Activated CD4-positive, alpha-beta T cell treated with anti-CD3 and anti-CD28 coated beads, Interleukin-2, Interleukin-4, amounts not matched to agents 100 ng/mL and 50 ng/mL, durations not matched to agents 16 hours and 8 hours (primary cell): ENCODE measurements at places on chromosomes 6 and 20.

DNA sequence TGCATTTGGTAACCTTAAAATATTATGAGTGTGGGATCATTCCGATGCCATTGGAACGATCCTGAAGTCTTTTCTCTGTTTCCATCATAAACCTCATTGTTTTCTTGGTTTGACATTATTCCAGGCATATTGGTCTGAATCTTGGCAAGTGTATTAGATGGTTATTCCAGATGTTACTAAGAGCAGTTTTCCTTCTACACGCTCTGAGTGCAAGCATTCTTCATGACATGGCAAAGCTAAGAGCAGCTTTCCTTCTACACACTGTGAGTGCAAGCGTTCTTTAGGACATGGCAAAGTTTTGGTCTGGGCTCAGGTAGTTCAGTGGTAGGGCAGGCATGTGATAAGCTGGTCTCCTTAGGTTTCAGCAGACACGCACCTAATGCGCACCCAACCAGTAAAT lies 53.0 kb downstream of the SMOC2 start:
- no peak for DNase-seq

DNA sequence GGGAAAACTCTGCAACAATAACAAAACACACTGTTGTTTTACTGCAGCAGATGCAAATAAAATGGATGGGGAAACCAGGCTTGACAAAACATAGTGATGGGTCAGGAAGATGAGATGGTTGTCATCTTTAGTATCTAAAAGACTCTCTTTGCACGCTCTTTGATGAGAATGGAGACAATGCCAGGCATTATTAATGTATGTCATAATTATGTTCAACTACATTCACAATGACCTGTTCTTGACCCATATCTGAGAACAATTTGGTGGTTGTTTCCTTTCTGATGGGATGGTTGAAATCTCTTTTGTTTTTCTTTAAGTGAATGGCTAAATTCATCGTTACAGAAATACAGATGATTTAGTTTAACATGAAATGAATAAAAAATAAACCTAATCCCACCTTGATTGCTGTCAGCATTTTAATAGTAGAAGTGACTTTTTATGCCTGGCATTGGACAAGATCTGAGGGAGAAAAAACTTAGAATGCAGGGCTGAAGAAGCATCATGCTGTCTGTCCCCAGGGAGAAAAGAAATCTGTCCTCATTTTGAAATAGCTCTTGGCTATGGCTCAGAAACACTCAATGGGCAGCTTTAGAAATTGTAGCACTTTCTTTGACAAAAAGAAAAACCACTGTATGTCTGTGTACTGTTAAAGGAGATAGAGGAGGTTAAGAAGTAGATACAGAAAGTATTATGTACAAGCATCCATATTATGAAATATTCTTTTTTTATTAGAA lies 12.4 kb upstream of the GRIK2 start:
- DNase-seq: no peak

- no peak for DNase-seq
Measured at GRCh38 chr20:40802886-40803285, 113.8 kb upstream of the MAFB start.

DNA sequence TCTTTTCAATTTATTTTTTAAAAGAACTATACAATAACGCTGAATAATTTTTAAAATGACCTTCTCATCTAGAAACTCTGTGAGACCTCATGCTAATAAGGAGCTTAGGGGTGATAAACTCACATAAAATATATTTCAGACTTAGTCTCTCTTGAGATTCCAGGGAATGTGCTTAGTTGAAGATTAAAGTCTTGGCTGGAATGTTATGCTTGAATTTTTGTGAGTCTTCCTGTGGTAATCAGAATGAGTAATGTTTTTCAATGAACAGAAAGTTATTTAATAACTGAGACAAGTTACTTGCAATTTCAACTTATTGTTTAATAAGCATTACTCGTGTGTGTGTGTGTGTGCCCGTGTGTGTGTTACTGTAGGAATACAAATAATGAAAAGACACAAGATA lies 379.9 kb upstream of the EPHA7 start:
- DNase-seq: no peak

- no peak for DNase-seq
Measured at GRCh38 chr20:40959325-40960092, 69.1 kb upstream of the TOP1 start.

GRCh38 chr6:157541618-157542413 lies 160.8 kb downstream of the ZDHHC14 start:
- DNase-seq: no peak

DNA sequence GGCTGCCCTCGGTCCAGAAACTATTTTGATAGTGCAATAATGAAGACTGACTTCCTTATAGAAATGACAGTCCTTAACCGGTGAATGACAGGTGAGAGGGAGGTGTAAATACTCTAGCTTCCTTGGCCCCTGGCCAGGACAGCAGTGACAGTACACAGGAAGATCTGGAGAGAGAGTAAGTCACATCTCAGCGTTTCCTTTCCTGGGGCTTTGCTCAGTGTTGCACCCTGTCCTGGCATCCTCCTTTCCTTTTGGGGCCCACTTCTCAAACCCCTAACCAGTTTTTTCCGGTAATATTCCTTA lies 336.9 kb downstream of the CD83 start:
- DNase-seq: peak; percentile 40

DNA sequence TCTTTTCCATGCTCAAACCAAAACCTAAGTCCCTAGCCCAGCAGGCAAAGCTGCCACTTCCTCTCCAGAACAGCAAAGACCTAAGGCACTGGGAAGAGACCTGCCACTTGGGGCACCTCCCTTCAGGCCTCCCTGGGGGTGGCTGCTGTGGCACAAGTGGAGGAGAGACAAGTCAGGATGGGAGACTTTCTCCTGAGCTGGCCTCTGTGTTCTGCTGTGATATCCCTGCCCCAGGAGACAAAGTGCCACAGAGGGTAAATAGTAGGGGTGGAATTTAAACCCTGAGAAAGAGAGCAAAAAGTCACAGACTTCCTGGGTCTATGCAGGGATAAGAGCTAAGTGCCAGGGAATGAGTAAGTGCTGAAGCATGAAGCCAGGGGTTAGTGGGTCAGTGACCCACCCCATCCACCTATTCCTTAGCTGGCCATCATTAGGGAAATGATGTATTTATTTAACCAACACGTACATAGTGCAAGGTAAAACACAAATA lies 84.2 kb downstream of the MRPL14 start:
- no peak for DNase-seq

DNA sequence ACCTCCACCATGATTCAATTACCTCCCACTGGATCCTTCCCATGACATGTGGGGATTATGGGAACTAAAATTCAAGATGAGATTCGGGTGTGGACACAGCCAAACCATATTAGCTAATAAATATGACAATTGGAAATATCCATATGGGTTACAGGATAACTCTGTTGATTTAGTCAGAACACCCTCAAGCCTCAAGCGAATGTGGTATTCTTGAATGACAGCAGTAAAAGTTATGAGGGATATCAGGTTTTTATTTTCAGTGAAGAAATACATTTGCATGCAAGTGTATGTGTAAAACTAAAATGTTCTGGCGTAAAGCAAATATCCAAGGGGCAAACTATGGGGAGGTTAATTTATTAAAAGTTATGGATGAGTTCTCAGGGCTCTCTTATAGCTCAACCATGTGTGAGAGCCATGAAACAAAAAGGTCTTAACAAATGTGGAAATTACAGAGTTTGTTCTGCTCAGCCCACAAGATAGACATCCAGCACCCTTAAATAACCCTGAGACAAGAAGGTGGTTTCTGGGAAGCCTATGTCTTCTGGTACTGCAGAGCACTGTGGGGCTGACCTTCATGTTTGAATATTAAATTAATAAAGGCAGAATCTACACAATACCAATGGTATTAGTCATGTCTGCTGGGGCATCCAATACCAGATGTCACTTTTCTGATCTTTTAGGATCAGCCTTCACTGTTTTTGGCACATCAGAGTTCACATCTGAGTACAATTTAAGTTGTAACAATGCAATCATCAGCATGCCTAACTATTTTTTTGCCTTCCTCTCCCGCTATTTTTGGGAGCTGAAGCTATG lies 370.5 kb upstream of the RSPO3 start:
- no peak for DNase-seq

GRCh38 chr6:158416883-158417759 lies 104.9 kb downstream of the TULP4 start:
- no peak for DNase-seq

- DNase-seq: no peak
Measured at GRCh38 chr6:167162591-167162990, 4.8 kb upstream of the GPR31 start.
